ENCODE measurements at places on chromosomes 3 and 15. TPM values are rescaled to one million over a fixed set of nuclear protein-coding genes. Genes with fewer than 3 reads are reported as not detected.

Gene DNAJC13
- total RNA-seq, result 60.1 TPM

Gene SOX2
- 3.1 TPM for total RNA-seq

Gene HMCES
- 30.9 TPM for total RNA-seq

Gene KLHL6
- 1.1 TPM for total RNA-seq

Gene CCDC39
- total RNA-seq, result not detected

Gene MYL3
- total RNA-seq, result 5.3 TPM

Gene MRPL47
- 27.6 TPM for total RNA-seq

Gene FGF7
- 106 TPM for total RNA-seq

Gene FEZF2
- not detected for total RNA-seq

Gene TUSC7
- not detected for total RNA-seq

Gene GHSR
- total RNA-seq, result not detected

Gene TMOD3
- 21.5 TPM for total RNA-seq
